Hematopoietic multipotent progenitor cell (in vitro differentiated cells): ENCODE measurements at places on chromosomes 5 and 9.

- DNase-seq = no peak
These were observed 334.7 kb downstream of the OSTF1 start for GRCh38 chr9:75422944-75423522.

GRCh38 chr5:177496070-177496726, 1.2 kb downstream of the PDLIM7 start:
- DNase-seq = no peak

DNA sequence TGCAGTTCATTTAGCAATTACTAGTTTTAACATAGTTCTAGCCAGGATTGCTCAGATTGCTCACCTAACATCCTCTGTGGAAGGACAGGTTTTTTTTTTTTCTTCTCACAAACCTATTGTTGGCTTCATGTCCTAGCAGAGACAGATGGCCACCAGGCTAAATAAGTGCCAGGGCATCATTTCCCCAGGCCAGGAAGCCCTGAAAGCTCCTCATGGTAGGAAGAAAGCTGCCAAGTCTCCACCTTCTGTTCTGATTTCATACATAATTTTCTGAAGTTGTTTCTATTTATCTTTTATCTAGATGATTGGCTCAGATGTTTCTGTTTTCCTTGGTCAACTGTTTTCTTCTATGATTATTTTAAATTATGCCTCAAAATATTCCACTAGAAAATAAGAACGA, 31.0 kb downstream of the EFCAB9 start:
- no peak for DNase-seq

DNA sequence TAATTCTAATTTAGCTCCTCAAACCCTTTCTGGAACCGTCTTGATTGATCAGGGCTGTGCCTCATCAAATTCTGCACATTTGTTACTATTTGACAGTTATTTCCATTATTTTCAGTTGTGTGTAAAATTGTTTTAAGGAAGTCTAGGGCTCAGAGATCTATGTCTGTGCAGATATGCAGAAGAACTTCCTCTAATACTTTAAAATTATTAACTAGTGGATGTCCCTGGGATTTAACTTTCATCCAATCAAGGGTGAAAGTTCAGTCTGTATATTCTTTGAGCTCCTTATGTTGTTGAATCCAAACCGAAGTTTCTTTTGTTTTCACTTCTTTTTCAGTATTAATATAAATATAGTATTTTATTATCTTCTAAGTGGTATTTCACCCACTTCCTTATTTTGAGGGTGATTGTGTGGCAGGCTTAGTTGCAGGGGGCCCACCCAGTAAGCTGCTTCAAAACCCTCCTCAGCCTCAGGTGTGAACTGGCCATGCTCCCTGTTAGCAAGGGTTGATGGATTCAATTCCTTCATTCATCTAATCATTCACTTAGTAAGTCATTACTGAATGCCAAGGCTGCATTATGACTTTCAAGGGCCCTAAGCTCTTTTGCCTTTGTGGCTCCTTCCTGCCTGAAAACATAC, 2.1 kb upstream of the CAMLG start:
- DNase-seq = peak; percentile 40

DNA sequence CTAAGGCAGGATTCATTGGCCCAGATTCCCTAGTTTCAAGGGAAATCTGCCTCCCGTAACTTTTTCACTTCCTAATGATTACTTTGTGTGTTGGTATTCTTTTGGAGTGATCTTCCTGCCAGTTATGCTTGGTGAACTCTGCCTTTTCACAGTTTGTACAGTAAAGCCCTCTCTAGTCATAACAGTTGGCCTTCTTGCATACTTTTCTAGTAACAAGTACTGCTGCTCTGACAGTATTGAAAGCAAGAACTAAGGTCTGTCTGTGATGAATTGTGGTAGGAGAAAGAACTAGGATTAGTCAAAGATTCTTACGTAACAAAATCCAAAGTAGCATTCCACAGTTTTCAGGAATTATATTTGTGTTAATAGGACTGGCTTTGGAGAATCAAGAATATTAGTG, 1457.2 kb upstream of the WWC1 start:
- no peak for DNase-seq

DNA sequence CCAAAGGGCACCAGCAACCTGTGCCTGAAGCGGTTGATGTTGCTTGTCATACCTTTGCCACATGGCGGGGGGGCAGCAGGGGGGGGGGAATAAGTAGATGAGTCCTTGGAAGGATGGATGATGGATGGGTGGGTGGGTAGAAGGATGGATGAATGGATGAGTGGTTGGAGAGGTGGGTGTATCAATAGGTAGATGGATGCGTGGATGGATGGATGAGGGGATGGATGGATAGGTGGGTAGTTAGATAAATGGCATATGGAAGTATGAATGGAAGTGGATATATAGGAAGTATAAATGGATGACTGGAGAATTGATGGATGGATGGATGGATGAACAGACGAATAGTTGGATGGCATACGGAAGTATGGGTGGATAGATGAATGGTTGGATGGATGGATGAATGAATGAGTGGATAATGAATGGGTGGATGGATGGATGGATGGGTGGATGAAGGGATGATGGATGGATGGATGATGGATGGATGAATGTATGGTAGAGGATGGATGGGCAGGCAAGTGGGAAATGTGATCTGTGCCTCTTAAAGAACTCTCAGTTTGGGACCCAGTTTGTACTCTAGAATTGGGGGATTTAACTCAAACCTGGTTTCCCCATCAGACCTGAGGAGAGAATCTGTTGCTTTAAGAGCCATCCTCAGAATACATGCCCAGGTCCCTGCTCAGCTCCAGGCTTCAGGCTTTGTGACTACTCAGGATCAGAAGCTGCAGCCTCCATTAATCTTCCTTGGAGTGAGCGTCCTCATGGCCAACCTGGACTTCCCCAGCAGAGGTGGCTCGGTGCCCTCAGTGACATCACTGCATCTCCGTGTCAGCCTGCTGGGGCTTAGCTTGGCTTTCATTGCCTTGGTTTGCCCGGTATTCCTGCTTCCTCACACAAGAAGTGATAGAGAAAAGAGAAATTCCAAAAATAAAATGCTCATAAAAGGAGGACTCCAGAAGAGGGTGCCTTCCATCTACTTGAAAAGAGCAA, 27.6 kb upstream of the SUSD3 start:
- DNase-seq = no peak

DNA sequence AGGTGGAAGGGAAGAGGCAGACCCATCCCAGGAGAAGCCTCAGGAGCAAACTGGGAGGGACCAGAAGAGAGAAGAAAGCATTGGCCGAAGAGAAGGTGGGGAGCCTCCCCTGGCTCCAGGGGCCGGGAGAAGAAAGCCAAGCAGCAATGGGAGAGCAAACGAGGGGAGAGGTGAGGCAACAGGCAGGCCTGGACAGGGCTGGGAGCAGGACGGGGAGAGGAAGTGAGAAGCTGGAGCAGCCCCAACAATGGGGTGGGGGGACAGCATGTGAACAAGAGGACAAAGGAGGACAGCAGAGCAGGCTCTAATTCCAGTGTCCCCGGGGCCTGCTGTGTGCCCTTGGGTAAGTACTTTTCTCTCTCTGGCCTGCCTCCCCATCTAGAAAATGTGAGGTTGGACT, 115.3 kb downstream of the PSD2 start:
- no peak for DNase-seq

DNA sequence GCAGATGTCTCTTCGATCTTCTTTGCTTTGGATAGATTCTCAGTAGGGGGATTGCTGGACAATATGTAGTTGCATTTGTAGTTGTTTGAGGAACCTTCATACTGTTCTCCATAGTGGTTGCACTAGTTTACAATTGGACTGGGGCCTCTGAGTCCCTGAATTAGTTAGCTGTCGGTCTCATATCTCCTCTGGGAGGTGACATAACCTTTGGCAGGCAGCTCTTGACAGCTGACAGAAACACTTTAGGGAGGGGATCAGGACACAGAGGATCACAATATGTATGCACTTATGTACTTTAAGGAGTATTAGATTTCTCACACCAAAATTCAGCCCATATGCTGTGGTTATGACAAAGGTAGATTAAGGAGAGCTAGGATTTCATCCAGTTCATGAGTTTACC, 1279.9 kb upstream of the DMAC1 start:
- DNase-seq = no peak

DNA sequence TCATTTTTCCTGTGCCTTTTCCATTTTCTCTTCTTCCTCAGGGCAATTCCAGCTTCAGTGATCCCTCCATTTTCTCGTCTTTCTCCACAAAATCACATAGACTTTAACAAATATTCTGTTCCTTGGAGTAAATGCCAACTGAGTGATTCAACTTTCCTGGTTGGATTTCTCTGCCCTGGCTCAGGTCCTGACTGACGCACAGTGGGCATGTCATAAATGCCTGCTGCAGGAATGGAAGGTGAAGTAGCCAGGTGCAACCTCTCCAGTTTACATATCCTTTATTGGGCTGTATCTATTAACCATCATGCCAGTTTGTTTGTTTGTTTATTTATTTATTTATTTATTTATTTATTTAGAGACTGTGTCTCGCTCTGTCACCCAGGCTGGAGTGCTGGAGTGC, 95.1 kb downstream of the MEF2C start:
- no peak for DNase-seq

GRCh38 chr5:32754284-32754683, 43.2 kb downstream of the NPR3 start:
- DNase-seq = no peak

DNA sequence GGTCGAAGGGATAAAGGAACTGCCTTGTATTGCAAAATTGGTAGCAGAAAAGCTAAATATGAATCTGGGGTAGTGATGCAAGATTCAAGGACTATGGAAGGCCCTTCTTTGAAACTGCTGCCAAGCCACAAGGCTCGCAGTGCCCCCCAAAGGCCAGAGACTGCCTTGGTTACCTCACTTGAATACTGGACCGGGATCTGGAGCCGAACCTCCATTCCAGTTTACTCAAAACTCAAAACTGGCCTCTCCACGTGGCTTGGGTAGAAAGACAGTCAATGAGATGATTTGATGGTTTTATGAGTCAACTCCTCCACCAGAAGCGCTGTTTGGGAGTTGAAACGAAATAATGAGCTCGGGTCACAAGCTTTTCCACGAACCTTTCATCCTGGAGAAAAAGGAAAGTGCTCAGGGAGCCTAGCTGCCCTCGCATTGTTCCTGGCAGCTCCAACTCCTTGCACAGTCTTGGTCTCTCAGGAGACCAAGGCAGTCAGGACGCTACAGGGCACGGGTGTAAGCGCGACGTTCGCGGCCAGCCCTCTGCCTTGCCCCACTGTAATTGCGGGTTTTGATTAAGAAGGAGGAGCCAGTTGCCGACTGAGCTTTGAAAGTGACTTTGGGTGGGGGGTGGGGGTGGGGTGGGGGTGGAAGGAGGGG, 2.8 kb downstream of the ST8SIA4 start:
- no peak for DNase-seq

DNA sequence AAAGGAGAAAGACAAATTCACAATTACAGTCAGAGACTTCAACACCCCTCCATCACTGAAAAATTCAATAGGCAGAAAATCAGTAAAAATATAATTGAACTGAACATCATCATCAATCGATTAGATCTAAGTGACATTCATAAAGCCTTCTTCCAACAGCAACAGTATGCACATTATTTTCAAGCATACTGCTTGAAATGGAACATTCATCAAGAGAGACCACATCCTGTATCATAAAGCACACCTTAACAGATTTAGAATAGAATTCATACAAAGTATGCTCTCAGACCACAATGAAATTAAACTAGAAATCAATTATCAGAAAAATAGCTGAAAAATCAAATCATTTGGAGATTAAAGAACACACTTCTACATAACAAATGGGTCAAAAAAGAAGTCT, 39.1 kb downstream of the ERMP1 start:
- DNase-seq = no peak

DNA sequence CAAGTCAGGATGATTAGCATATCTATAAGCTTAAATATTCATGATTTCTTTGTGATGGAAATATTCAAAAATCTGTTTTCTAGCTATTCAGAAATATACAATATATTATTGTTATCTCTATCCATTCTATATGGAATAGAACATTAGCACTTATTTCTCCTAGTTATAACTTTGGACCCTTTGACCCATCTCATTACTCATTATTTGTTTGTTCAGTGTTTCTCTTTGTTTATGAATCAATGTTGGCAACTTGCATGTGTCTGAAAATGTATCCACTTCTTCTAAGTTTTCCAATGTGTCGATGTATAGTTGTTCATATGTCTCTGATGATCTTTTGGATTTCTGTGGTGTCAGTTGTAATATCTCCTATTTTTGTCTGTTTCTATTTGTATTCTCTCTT, 1059.3 kb downstream of the CDH9 start:
- DNase-seq = no peak

GRCh38 chr9:89358376-89358916, 40.1 kb downstream of the SECISBP2 start:
- no peak for DNase-seq

- DNase-seq = no peak
These were observed 42.1 kb downstream of the SEC61B start for GRCh38 chr9:99264070-99264680.

- no peak for DNase-seq
These were observed 10.9 kb downstream of the CDH18 start for GRCh38 chr5:19977099-19977498.

DNA sequence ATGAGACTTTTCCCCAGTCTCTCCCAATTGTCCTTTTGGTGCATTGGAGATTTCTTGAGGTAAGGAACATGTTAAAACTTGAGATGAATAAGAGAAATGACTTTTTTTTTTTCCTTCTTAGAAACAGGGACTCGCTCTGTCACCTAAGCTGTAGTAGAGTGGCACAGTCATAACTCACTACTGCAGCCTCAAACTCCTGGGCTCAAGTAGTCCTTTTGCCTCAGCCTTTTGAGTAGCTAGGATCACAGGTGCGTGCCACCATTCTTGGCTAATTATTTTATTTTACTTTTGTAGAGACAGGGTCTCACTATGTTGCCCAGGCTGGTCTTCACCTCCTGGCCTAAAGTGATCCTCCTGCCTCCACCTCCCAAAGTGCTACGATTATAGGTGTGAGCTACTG, 25.9 kb downstream of the CDC42SE2 start:
- no peak for DNase-seq

DNA sequence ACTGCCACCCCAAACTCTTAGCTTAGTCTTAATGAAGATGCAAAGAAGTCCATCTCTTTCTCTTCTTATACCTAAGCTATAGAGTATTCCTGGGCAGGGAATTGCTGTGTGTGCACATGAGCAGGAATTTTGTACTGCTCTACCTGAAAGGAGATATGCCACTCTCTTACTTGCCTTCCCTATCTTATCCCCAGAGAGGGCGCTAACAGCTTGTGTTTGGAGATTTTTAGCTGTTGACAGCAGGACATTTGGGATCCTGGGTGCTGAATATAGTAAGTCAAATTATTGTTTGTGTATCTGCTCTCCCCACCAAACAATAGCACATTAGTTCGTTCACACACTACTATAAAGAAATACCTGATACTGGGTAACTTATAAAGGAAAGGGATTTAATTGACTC, 159.5 kb downstream of the GABRG2 start:
- no peak for DNase-seq

DNA sequence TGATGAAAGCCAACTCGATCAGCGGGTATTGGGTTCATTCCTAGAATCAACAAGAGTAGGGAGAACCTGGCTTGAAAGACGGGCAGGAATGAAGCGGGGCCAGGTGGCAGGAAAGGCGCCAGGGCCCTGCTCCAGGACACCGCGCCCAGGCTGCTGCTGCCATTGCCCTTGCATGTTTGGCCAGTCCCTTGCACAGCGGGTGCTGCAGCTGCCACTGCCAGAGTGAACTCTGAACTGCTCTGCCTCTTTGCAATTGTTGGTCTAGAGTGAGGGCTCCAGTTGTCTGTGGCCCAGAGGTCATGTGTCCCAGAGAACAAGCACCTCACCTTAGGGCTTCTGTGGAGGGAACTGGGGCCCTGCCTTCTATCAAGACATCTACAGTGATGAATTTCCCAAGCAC, 24.0 kb upstream of the CARTPT start:
- DNase-seq = no peak
